ENCODE measurements at places on chromosomes 6 and 20.

- peak overlapping the region; percentile 91 for H3K27ac ChIP-seq
- H3K36me3 ChIP-seq: peaks cover 2% of the 10 kb centered on the region
- no peaks in the 10 kb centered on the region for H3K27me3 ChIP-seq
- peaks cover 30% of the 10 kb centered on the region for H3K4me1 ChIP-seq
- no peak for DNase-seq
These were observed 999 bp upstream of the EHMT2 start for GRCh38 chr6:31898383-31899011.

GRCh38 chr6:112173221-112173804 is 81.1 kb downstream of the LAMA4 start:
- H3K4me1 ChIP-seq: no peaks in the 10 kb centered on the region
- no peak overlapping the region for H3K4me3 ChIP-seq
- peaks cover 9% of the 10 kb centered on the region for H3K27me3 ChIP-seq
- H3K36me3 ChIP-seq: no peaks in the 10 kb centered on the region
- no peak for DNase-seq
- H3K27ac ChIP-seq: no peak overlapping the region

DNA sequence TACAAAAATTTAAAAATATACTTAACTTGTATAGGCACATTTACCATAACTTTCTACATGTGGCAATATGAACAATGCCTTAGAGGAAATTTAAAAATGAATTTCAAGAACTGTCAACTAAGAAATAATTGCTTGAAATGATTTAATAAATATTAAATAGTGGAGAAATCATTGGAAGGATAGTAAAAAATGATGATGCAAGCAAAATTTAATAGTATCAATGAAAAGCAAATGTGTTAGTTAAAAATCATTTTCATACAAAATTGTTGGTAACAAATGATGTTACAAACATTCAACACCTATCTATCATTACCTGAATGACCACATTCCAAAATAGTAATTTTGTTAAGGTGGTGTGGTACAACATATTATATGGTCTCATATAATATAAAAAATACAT is 331.0 kb downstream of the HAO1 start:
- DNase-seq: no peak
- no peaks in the 10 kb centered on the region for H3K36me3 ChIP-seq
- no peaks in the 10 kb centered on the region for H3K4me1 ChIP-seq
- no peak overlapping the region for H3K4me3 ChIP-seq

DNA sequence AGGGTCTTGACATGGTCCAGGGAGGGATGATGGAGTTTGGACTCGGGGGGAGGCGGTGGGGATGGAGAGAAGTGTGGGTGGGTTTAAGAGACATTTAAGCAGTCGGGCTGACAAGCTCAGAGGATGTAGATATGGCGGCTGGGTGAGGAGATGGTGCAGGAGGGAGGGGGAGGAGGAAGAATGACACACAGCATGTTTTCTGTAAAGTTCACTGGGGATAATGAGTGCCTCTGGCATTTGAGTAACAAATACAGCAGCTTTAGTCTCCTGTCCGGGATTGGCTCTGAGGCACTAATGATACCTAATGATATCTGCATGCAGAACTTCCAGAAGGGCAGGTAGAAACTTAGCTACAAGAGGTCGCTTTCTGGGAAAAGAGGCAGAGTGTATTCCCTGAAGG is 107.8 kb downstream of the DHX35 start:
- H3K36me3 ChIP-seq: peaks cover 3% of the 10 kb centered on the region
- H3K4me1 ChIP-seq: no peaks in the 10 kb centered on the region
- H3K27ac ChIP-seq: no peak overlapping the region
- no peak for DNase-seq
- no peak overlapping the region for H3K4me3 ChIP-seq

DNA sequence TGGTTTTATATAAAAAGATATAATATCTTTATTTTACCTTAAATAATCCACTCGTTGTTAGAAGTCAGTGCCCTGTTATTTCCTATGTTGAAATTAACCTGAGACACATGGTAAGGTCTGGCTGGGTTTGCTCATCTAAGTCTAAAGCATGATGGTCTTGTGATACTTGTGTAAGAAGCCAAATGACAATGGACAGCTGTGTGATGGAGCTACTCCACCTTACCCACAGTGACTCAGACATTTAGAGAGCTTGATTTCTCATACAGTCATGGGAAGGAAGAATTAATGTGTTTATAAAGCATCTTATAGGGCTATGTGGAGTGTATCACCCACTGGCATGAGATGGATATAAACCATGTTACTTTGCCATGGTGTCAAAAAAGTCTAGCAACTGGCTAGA is 11.7 kb downstream of the CTCFL start:
- H3K27ac ChIP-seq: no peak overlapping the region
- no peak overlapping the region for H3K4me3 ChIP-seq

- H3K27me3 ChIP-seq: peaks cover under 1% of the 10 kb centered on the region
- peaks cover 6% of the 10 kb centered on the region for H3K4me1 ChIP-seq
- no peaks in the 10 kb centered on the region for H3K36me3 ChIP-seq
- no peak overlapping the region for H3K27ac ChIP-seq
These were observed 50.5 kb upstream of the PAK5 start for GRCh38 chr20:9889270-9889981.

DNA sequence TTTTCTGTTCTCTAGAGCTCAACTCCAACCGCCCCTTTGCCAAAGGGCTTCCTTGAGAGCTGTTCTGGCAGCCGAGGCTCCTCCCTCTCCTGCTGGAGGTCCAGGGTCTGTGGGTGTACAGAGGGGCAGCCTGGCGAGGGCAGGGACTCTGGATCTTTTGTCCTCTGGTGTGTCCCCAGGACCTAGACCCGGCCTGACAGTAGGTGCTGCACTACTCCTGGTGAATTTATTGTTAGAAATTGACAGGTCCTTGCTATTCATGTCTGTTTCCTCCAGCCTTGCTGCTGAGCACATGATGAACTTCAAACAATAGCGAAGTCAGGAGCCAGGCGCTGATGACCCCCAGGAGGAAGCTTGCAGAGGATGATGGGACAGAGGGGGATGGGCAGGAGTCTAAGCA is 234.7 kb upstream of the SULF2 start:
- H3K4me1 ChIP-seq: peaks cover under 1% of the 10 kb centered on the region
- peaks cover 5% of the 10 kb centered on the region for H3K36me3 ChIP-seq
- H3K27ac ChIP-seq: no peak overlapping the region
- H3K27me3 ChIP-seq: peaks cover 19% of the 10 kb centered on the region

DNA sequence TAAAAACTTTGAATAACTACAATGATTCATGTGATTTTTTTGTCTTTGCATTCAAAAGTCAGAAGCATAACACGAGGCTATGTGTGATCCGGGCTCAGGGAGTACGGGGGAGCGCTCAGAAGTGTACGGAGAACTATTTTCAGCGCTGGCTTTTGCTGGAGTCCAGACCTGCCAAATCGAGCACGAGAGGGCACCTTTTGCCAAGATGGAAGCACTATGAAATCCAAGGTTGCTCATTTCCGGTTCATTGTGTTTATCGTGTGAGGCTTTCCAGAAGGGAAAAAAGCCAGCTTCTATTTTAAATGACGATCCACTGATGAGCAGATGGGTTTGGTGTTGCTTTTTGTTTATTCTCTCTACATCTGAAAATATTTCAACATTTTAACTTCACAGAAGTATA is 11.3 kb downstream of the RAMACL start:
- DNase-seq: no peak
- no peaks in the 10 kb centered on the region for H3K4me1 ChIP-seq

DNA sequence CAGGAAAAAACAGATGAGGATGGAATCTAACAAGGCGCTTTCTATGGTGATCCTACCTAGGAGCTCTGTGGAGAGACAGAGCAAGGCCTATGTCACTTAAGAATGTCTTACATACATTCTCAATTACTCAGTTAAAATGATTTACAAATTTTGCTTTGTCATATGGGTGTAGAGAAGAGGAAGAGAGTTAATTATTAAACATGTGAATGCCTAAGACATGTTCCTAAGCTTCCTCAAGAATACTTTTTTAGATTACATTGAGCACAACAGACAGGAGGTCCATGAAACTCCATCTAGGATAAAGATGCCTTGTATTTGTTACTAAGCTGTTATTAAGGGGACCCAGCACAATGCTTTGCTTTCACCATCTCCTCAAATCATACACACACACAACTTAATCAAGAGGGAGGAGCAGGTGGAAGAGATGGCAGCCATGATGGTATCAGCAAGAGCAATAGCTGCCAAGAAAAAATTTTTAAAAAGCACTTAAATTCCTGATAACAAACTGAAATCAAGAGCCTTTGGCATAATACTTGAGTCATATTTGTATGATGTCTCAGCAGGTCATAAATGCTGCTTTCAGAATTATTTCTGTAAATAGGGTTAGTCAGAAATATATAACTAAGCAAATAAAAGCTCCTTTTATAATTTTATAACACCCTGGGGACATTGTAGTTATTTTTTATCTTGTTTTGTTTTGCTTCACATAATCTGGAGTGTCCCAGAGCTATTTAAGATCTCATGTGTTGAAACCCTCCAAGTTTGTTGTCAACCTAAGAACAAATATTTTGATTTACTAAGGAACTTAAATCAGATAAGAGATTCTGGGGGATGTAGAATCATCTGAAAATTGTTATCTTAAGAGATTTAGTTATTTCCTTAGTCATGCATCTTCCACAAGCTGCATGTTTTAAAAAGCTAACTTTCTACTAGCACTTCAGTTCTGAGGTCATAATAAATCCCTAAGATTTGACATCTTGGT is 70.0 kb upstream of the CD2AP start:
- H3K4me3 ChIP-seq: no peak overlapping the region
- no peak for DNase-seq
- H3K36me3 ChIP-seq: no peaks in the 10 kb centered on the region
- no peak overlapping the region for H3K27ac ChIP-seq

- no peak overlapping the region for H3K4me3 ChIP-seq
- no peak for DNase-seq
- peaks cover 9% of the 10 kb centered on the region for H3K4me1 ChIP-seq
- no peak overlapping the region for H3K27ac ChIP-seq
- no peaks in the 10 kb centered on the region for H3K27me3 ChIP-seq
These were observed 4.0 kb upstream of the DDX27 start for GRCh38 chr20:49215232-49215631.

- peaks cover 12% of the 10 kb centered on the region for H3K36me3 ChIP-seq
- peaks cover 33% of the 10 kb centered on the region for H3K4me1 ChIP-seq
- H3K27ac ChIP-seq: no peak overlapping the region
- H3K27me3 ChIP-seq: peaks cover 4% of the 10 kb centered on the region
- DNase-seq: no peak
These were observed 41.7 kb upstream of the ZBP1 start for GRCh38 chr20:57661746-57662455.

Data from memory B cell (primary cell).